NT2/D1 (cell line): ENCODE measurements at places on chromosomes 12 and 14.

- DNase-seq: peak; percentile 27
Measured at GRCh38 chr14:21868442-21869046, 194.9 kb upstream of the OR4E1 start.

DNA sequence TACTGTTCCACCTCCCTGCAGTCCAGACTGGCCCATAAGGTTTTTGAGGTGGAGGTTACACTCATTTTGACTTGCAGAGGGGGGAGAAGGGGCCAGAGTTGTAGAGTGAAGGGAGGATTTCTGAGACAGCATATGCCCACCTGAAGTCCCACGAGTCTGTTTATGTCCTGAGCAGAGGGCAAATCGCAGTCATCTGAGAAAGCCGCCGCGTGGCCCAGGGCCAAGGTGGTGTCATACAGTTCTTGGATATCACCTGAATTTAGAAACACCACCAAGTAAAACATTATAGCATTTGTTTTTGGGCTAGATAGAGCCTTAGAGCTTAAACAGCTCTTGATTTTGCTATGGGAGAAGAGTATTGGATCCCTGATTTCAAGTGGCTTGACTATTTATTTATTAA, 30.9 kb downstream of the TDG start:
- DNase-seq: no peak

- no peak for DNase-seq
Measured at GRCh38 chr12:106145539-106146447, 7.0 kb upstream of the NUAK1 start.

GRCh38 chr12:132514216-132514820, 24.4 kb downstream of the FBRSL1 start:
- DNase-seq: no peak

DNA sequence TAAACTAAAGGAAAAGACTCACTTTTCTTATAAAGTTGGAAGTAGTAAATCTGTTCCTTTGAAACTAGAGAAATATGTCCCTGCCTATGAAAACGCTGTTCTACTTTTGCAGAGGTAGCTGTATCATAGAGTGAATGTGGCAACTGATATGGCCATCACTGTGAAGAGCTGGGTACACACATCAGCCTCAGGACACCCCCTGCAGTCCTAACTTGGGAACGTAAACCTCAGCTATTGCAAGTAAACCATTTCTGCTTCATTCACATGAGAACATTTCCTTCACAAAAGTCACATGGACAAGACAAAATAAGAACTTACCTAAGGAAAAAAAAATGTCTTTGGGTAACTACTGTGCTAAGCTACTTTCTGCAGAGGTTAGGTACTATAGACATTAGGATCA, 233.3 kb upstream of the PPFIA2 start:
- peak; percentile 36 for DNase-seq

DNA sequence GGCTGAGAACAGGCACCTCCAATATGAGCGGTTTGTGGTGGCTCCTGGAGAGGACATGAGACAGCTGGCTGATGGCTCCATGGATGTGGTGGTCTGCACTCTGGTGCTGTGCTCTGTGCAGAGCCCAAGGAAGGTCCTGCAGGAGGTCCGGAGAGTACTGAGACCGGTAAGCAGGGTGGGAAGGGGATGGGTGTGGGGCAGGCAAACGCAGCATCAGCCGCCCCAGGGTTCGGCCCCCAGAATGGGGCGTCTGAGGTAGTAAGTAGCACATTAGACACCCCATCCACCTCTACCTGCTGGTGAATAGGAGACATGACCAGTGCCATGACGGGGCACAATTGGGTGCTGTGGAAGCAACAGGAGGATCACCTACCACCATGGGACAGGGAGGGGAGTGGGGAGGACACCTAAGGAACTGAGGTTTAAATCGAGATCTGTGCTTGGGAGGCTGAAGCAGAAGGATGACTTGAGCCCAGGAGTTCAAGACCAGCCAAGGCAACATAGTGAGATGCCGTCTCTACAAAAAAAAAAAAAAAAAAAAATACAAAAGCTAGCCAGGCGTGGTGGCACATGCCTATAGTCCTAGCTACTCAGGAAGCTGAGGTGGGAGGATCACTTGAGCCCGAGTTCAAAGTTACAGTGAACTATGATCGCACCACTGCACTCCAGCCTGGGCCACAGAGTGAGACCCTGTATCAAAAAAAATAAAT, 25.5 kb downstream of the ITGA7 start:
- no peak for DNase-seq

DNA sequence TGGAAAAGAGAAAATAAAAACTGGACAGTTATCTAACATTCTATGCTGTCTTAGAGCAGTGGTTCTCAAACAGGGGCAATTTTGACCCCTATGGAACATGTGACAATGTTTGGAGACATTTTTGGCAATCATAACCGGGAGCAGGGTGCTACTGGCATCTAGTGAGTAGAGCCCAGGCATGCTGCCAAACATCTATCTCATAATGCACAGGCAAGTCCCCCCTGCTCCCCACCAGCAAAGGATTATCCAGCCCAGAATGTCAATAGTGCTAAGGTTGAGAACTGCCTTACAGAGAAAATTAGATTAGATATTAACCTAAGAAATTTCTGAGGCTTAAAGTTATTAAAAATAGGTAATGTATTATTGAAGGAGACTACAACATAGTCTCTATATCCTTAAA, 22.9 kb upstream of the CATSPERB start:
- no peak for DNase-seq

GRCh38 chr14:89616852-89617341, 199.9 kb upstream of the FOXN3 start:
- no peak for DNase-seq

DNA sequence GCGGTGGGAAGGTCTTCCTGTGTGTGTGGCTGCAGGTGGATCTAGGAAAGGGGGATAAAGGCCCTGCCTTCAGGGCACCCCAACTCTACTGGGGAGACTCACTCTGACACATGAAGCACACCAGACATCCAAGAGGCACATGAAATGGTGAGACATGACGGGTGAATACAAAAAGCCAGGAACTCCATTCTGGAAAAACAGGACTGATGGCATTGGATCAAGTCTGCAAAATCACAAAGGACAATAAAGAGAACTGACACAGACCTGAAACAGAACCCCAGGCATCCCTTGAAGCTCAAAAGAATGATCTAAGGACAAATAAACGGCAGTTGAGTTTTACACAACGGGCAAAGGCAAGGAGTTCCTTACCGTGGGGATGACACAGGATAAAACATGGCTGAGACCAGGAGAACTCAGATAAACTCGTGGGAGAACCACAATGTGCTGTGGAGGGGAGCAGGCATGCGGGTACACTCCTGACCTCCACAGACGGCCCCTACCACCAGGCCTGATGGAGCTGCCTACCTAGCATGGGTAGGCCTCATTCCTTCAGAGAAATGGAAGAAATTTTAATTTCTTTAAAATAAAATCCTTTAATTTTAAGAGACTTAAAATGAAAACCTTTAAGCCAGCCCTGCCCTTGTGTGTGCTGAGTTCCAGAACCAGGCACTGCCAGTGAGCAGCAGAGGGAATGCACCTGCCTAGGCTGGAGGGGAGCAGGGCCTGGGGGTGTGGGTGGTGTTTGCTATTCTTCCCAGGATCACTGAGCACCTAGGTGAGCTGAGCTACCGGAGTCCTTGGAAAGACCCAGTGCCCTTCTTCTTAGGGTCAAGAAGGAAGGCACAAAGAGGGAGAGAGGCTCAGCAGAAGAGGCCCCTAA, 100.1 kb downstream of the SINHCAF start:
- no peak for DNase-seq

DNA sequence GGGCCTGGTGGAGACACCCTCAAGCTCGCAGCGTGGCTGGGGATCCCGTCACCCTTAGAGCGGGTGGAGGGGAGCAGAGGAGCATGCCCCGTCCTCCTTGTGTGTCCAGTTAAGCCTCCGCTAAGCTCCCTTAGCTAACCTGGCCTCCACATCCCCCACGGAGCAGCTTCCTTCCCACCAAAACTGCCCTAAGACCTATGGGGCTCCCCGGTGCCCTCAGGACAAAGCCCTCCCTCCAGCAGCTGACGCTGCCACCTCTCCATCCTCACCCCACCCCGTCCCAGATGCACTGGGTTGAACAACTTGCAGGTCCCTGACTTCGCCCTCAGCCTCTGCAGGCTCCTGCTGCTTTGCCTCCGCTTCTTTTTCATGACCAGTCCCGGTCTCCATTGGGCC, 4.0 kb downstream of the AHNAK2 start:
- no peak for DNase-seq

DNA sequence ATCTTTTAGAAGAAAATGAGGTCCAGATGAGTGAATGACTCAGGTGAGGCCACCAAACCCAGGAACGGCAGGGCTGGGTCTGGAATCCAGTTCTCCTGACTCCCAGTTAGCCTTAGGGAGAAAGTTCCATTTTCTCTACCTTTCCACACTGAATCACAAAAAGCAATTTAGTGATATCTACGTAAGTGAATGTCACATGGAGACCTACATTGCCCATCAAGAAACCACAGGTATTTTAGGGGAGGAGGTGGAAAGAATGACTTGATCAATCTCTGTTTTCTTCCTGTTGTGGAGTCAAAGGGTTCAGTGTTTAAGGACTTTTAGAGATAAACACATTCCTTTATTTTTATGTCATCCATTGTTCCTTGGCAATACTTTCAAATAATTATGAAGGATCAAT, 106.9 kb upstream of the PTPRB start:
- DNase-seq: no peak

- no peak for DNase-seq
Measured at GRCh38 chr14:37595809-37596621, 586 bp downstream of the TTC6 start.

- no peak for DNase-seq
Measured at GRCh38 chr12:119589097-119589496, 4.5 kb upstream of the TMEM233 start.

DNA sequence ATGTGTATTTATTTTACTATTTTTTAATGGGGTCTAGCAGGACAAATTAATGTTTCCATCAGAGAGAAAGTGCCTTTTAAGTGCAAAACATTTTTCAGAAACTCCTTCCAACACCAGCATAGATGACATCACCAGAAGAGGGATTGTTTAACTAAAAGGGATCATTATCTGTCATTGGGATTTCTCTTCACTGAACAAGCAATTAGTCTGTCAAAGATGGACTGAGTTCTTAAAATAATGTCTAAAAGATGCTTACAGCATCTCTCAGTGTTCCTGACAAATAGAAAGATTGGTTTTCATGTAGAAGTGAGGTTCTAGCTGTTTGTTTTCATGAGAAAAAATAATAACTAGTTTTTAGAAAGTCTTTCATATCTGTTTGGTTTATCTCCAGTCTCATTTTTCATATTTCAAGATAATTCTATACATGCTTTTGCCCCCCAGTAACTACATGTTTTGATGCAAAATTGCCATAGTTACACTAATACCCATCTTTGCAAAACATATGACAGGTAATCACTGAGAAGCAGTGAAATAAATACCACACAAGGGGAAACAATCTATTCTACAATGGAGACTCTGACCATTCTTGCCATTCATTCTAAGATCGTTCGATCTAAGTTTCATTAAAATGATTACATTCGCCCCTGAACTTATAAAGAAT, 850.3 kb downstream of the GALC start:
- DNase-seq: no peak

- no peak for DNase-seq
Measured at GRCh38 chr12:111393700-111394300, 11.9 kb upstream of the SH2B3 start.

GRCh38 chr12:5944688-5945070, 380 bp downstream of the ANO2 start:
- no peak for DNase-seq

GRCh38 chr12:112848972-112849371, 57.4 kb downstream of the RPH3A start:
- DNase-seq: no peak

GRCh38 chr12:65675141-65675621, 149.1 kb upstream of the HMGA2 start:
- DNase-seq: no peak

- DNase-seq: no peak
Measured at GRCh38 chr12:2895051-2895451, 4.4 kb downstream of the TULP3 start.

DNA sequence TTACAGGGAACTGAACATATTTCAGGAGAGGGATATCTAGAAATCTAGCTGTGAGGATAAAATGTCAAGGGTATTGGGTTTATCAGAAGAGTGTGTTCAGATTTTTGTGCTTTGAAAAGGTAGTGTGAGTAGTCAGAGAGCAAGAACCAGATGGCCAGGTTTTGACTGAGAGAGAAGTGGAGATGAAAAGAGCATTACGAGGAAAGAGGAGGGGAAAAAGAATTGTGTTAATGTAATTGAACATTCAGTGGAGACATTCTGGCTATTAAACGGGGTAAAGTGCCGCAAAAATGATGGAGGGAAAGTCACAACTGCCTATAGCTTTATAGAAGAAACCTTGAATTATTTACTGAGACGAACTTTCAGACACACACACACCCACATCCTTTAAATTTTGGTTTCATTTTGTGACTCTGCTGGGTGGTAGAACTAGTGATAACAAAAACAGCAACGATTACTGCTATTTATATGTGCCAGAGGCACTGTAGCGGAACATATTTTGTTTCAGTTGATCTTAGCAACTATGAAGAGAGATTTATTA, 213.6 kb downstream of the ERC1 start:
- no peak for DNase-seq

DNA sequence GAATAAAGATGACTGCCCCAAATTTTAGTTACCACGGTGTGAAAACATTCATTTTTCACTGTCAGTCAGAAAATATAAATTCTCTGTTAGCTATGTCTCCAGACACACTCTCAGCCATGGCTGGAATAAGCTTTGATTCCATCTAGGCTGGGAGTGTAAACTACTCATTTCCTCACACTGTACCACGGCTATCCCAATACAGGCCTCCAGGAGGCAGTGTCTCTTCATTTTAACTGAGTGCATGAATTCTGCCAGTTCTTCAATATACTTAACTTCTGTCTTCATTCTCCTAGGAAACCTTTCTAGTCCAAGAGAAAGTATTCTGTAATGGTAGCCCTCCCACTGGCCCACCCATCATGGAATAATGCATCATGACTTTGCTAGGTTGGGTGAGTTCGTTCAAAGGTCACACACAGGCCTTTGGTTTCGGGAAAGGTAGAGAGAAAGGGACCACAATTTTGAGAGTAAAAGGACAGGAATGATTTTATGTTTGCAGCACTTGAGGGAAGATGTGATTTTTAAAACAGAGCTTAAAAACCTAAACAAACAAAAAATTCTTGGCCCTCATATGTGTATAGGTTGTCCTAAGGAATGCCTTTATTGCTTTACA, 381.1 kb downstream of the SEC23A start:
- DNase-seq: peak; percentile 32

- no peak for DNase-seq
Measured at GRCh38 chr14:24556756-24557155, 19.3 kb downstream of the CTSG start.

DNA sequence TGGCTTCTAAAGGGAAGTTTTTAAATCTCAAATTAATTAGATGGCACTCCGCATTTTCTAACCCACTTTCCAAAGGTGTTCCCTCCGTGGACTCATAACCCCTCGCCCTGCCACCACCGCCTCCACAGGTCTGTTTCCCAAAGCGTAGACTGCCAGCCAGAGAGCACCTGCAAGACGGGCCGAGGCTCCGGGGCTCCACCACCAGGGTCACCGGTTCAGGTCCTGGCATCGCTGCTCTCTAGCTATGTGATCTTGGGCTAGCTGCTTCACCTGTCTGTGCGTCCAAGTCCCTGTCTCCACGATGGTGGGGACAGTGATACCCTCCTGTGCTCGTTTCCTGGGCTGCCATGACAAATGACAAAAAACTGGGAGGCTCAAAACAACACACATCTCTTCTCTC, 11.5 kb downstream of the RIMBP2 start:
- no peak for DNase-seq

GRCh38 chr14:102461490-102462338, 47.9 kb downstream of the ANKRD9 start:
- DNase-seq: no peak

GRCh38 chr14:99575043-99576023, 28.7 kb downstream of the CCDC85C start:
- DNase-seq: no peak

GRCh38 chr12:55720894-55721444, 776 bp downstream of the RDH5 start:
- no peak for DNase-seq
